ENCODE measurements at places on chromosomes 1 and 21.

- no peaks in the 10 kb centered on the region for H3K36me3 ChIP-seq
- no peak for DNase-seq
- no peak overlapping the region for H3K27ac ChIP-seq
- no peak overlapping the region for H3K4me3 ChIP-seq
Observed at GRCh38 chr21:46621457-46622182, 13.9 kb upstream of the PRMT2 start.

GRCh38 chr1:54570161-54570560, 22.1 kb downstream of the ACOT11 start:
- no peaks in the 10 kb centered on the region for H3K27me3 ChIP-seq
- no peaks in the 10 kb centered on the region for H3K36me3 ChIP-seq
- no peak for DNase-seq
- no peak overlapping the region for H3K27ac ChIP-seq
- no peak overlapping the region for H3K4me3 ChIP-seq

DNA sequence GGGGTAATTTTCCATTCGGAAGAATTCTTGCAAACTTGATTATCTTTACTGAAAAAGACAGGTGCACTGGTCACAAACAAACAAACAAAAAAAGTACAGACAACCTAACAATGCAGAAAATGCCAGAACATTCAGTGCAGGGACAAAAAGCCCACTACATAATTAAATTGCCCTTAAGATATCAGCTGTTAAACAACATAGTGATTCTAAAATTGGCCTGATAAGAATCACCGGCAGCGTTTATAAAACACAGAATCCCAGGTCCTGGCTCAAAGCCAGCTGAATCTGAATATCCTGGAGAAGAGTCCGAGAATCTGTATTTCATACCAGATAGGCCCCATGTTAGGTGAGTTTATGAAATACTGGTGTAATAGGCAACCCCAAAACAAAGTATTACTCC, 6.1 kb downstream of the PLPP3 start:
- no peak for DNase-seq
- peak overlapping the region; percentile 90 for H3K4me3 ChIP-seq
- peaks cover 59% of the 10 kb centered on the region for H3K4me1 ChIP-seq
- peak overlapping the region; percentile 73 for H3K27ac ChIP-seq

DNA sequence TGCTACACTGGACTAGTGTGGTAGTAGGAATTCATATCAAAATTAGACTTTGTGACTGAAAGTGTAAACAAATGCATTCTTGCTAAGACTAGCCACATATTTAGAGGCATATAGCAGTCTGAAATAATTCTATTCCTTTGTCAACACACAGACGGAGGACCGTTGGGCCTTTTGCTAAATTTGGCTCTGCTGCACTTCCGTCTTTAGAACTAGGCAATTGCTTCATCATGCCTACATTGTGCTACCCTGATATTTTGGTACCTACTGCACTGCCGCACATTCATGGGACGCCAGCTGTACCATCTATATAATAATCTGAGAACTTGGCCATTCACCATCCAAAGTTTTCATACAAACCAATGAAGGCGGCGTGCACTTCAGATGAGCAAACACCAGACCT, 346.8 kb downstream of the KIF26B start:
- no peaks in the 10 kb centered on the region for H3K4me1 ChIP-seq
- no peak for DNase-seq
- no peaks in the 10 kb centered on the region for H3K36me3 ChIP-seq
- no peak overlapping the region for H3K4me3 ChIP-seq
- no peak overlapping the region for H3K27ac ChIP-seq
- H3K27me3 ChIP-seq: no peaks in the 10 kb centered on the region

DNA sequence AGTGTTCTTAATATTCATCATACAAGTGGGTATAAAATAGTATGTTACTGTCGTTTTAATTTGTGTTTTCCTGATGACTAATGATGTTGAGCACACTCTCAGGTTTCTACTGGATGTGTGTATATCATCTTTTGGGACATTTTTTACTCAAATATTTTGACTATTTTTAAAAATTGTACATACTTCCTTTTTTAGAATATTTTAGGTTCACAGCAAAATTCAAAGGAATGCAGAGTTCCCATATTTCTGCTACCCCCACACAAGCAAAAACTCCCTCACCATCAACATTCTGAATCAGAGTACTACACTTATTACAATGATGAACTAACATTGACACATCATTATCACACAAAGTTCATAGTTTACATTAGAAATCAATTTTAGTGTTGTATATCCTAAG, 114.5 kb downstream of the DPYD start:
- DNase-seq: no peak
- no peak overlapping the region for H3K4me3 ChIP-seq
- peaks cover 9% of the 10 kb centered on the region for H3K4me1 ChIP-seq
- H3K27me3 ChIP-seq: no peaks in the 10 kb centered on the region
- H3K36me3 ChIP-seq: no peaks in the 10 kb centered on the region

DNA sequence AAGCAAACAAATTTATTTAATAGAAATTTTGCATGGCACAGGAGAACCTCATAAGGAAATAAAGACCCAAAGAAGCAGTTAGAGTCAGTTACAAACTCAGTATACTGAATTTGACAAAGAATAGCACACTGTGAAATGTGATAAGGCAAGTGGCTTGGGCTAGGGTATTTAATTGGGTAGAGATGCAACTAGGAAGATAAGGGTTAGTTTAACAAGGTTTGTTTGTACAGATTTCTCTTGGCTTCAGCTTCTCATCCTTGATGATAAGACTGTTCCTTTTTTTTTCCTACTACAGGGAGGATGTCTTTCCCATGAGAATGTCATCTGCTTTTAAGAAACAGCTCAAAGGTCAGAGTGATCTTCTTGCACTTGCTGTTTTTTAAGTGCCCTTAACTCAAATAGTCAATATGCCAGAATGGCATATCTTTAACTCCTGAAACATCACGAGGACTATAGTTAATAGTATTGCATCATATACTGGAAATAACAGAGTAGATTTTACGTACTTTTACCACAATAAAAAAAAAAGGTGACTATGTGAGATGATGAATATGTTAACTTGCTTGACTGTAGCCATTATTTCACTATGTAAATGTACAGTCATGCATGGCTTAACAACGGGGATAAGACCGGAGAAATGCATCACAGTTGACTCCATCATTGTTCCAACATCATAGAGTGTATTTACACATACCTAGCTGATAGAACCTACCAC, 9.2 kb upstream of the TRAF3IP3 start:
- H3K4me3 ChIP-seq: no peak overlapping the region
- H3K36me3 ChIP-seq: no peaks in the 10 kb centered on the region
- H3K4me1 ChIP-seq: peaks cover 17% of the 10 kb centered on the region
- DNase-seq: no peak
- no peaks in the 10 kb centered on the region for H3K27me3 ChIP-seq

- peak overlapping the region; percentile 53 for H3K27ac ChIP-seq
- no peak for DNase-seq
- H3K27me3 ChIP-seq: no peaks in the 10 kb centered on the region
- peaks cover 4% of the 10 kb centered on the region for H3K36me3 ChIP-seq
- no peak overlapping the region for H3K4me3 ChIP-seq
- H3K4me1 ChIP-seq: peaks cover 38% of the 10 kb centered on the region
Observed at GRCh38 chr1:204464701-204465100, 29.9 kb downstream of the PIK3C2B start.

DNA sequence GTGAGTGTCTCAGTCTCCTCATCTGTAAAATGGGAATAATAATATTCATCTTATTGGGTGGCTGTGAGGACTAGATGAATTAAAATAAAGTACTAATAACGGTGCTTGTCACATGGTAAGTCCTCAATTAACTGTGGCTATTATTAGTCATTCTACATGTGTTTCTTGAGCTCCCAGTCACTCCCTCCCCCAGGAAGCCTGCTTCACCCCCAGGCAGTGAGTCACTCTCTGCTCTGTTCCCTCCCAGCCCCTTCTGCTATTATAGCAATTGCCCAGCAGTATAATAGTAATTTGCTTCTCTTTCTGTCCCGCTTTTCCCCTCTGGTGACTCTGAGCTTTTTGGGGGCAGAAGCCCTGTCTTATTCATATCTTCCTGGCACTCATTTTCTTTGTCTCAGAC, 102.0 kb downstream of the BEND5 start:
- DNase-seq: no peak
- no peak overlapping the region for H3K4me3 ChIP-seq
- peaks cover 9% of the 10 kb centered on the region for H3K4me1 ChIP-seq
- H3K36me3 ChIP-seq: no peaks in the 10 kb centered on the region
- H3K27ac ChIP-seq: no peak overlapping the region

DNA sequence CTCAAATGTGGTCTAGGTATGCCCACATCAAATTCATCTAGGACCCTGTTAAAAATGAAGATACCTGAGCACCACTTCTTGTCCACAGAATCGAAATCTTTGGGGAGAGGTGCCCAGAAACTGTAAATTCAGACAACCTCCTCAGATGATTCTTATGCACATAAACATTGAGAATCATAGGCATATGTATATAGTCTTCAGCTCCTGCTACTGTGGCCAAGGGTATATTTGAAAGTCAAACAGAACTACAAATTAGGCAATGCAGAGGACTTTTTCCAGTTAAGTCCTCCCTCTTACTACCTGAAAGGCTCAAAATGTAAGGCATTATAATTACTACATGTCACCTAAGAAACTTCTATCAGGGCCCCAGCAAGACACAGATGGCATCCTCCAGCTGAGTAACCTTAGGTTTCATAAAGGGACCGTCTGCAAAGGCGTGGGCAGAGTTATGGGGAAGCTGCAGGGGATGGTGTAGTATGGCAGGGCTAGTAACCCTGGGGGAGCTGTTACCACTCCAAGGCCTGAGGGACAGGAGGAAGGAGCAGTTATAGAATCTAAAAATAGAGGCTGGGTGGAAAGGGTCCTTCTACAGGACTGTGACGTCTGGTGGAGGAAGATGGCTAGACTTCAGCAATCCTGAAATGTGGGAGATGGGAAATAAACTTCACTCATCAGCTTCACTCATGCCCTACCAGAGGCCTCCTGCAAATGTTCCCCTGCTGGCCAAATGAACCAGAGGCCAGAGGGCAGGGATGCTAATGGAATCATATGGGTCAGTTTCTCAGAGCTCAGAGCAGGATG, 46.3 kb downstream of the DAB1 start:
- H3K36me3 ChIP-seq: no peaks in the 10 kb centered on the region
- no peak overlapping the region for H3K4me3 ChIP-seq
- DNase-seq: no peak
- no peaks in the 10 kb centered on the region for H3K4me1 ChIP-seq

- no peak overlapping the region for H3K27ac ChIP-seq
- H3K4me1 ChIP-seq: no peaks in the 10 kb centered on the region
- no peak for DNase-seq
- no peaks in the 10 kb centered on the region for H3K27me3 ChIP-seq
- no peak overlapping the region for H3K4me3 ChIP-seq
- no peaks in the 10 kb centered on the region for H3K36me3 ChIP-seq
Observed at GRCh38 chr1:183454377-183454776, 17.9 kb upstream of the SMG7 start.

DNA sequence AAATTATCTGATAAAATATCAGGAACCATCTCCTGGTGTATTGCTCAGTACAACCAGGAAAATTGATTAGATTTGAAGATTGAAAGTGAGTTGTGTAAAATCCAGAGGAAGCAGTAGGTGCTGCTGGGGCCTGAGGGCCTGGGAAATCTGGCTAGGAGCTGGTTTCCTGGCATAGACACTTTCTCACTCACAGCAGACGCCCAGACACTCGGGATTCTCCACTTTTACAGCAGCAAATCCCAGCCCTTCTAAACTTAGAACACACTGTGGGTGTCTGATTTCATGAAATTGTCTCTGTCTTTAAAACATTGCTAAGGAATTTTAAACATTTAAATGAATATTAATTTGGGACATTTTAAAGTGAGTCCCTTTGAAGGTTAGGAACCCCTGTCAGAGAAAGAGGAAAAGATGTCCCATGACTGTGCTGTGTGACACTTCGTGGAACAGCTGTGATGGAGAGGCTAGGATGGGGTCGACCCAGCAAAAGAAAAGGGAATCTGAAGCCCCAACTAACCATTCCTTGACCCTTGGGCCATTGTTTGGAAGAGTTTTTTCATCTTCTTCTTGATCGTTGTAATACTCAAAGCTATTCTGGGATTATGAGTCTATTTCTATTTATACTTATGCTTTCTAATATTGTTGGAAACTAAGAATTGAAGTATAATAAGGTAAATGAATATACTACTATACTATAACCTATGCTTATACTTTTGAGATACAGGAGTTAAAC, 49.0 kb upstream of the VAMP3 start:
- no peaks in the 10 kb centered on the region for H3K4me1 ChIP-seq
- no peak overlapping the region for H3K27ac ChIP-seq
- no peak for DNase-seq

DNA sequence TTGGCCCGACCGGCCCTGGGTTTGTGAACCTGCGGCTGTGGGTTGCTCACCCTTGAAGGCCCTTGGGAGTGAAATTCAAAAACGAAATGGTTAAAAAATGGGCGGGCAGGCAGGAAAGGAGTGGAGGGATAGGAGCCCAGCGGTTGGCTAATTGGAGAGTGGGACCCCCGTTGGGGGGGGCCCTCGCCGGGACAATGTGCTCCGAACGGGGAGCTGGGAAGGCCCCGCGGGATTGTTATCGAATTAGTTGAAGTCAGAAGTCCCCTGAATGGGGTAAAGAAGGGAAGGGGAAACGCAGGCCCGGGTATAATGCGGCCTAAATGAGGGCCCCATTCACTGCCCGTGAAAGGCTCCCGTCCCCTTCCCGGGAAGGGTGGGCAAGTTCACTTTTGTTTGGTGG, 135.7 kb downstream of the PRDM16 start:
- H3K4me3 ChIP-seq: no peak overlapping the region
- H3K27me3 ChIP-seq: no peaks in the 10 kb centered on the region
- H3K36me3 ChIP-seq: no peaks in the 10 kb centered on the region
- H3K27ac ChIP-seq: peak overlapping the region; percentile 33

GRCh38 chr21:26958788-26959187, 8.1 kb downstream of the ADAMTS5 start:
- H3K4me3 ChIP-seq: no peak overlapping the region
- no peaks in the 10 kb centered on the region for H3K36me3 ChIP-seq
- DNase-seq: no peak
- H3K4me1 ChIP-seq: peaks cover 16% of the 10 kb centered on the region
- H3K27me3 ChIP-seq: no peaks in the 10 kb centered on the region

GRCh38 chr1:32394890-32395432, 720 bp upstream of the BSDC1 start:
- H3K27me3 ChIP-seq: no peaks in the 10 kb centered on the region
- H3K4me3 ChIP-seq: peak overlapping the region; percentile 86
- no peaks in the 10 kb centered on the region for H3K36me3 ChIP-seq

DNA sequence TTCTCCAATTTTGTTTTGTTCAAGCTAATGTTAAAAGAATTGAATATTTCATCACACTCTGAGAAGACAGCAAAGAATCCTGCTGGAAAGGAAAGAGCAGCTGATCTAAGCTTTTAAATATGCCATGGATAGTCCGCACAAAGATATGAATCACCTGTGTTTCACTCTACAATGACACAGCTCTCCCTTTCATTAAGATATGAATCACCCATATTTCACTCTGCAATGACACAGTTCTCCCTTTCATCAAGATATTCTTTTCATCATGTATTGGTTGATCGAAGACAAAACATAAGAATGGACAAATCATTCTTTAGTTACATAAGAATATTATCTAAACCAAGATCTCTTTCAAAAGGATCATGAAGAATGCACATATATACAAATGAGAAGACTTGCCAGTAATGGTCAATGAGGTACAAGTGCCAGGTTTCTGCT, 367.3 kb downstream of the SMYD3 start:
- no peaks in the 10 kb centered on the region for H3K27me3 ChIP-seq
- no peaks in the 10 kb centered on the region for H3K4me1 ChIP-seq
- H3K36me3 ChIP-seq: no peaks in the 10 kb centered on the region
- no peak overlapping the region for H3K4me3 ChIP-seq

All from vagina (tissue), 2 donors.